Smooth muscle cell of the brain vasculature (primary cell): ENCODE measurements at places on chromosomes 4 and X.

DNA sequence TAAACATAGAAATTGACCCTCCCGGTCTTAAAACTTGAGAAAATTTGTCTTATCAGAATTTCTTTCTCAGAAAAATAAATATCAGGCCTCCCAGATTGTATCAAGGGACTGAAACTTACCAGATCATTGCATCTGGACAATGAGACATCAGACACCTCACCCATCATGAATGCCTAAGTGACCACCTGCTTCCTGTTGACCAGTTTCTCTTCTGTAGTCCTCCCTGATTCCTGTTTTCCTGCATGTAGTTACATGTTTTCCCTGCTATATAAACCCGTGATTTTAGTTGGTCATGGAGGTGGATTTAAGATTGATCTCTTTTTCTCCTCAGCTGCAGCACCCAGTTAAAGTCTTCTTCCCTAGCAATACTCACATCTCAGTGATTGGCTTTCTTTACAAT lies 548.1 kb downstream of the PPP4R3C start:
- no peak for DNase-seq

DNA sequence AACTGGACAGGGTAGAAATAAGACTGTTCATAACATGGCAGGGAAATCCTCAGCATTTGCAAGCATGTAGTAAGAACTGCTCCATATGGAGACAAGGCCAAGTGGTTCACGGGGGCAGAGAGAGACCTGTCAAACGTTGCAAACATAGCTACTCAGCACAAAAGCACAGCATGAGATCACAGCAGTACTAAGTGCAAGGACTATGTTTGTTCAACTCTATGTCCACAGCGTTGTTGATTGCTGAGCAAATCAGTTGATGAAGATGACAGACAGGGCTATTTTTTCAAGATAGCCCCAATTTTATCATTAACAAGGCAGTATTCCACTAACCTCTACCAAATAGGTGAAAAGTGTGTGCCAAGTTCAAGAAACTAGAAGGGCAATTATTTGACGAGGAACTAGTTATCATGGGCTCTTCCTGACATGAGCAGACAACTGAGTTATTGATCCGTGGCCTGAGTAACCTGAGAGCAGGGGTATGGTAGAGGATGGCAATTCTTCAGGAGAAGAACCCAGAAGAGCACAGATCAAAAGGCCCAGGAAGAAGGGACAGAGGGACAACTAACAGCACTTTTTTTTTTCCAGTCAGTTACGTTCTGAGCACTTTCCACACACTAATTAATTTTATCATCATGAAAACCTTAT lies 57.4 kb downstream of the SPOCK3 start:
- DNase-seq = no peak

- DNase-seq = no peak
These were observed 773 bp downstream of the DAPP1 start for GRCh38 chr4:99817309-99817890.

GRCh38 chrX:56564164-56564885 lies 898 bp downstream of the UBQLN2 start:
- DNase-seq = no peak

DNA sequence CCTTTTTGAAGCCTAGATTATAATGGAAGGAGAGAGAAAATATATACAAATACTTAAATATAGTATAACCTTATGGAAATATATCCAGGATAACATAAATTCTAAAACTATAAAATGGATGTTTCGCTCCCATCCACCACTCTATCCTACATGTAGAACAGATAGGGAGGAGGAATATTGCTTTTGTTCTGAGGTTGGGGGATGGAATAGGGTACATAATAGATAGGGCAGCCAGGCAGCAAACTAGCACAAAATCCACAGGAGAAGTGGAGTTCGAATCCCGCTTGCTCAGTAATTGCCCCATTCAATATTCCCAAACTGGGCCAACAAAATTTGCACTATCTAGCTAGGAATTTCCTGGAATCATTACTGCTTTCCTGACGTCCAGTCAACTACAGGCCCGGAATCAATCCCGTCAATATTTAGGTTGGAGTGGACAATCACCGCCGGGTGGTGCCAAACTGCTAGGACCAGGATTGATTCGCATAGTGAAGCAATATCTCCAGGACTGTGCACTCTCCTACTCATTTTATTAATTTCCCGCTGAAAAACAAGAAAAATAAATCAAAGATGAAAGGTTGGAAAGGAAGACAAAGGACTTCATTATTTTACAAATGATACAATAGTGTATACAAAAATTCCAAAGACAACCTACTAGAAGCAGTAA lies 40.4 kb upstream of the PAPSS1 start:
- no peak for DNase-seq

- no peak for DNase-seq
These were observed 418 bp downstream of the TAB3 start for GRCh38 chrX:30888526-30889146.

- DNase-seq = no peak
These were observed 16.0 kb upstream of the MID1 start for GRCh38 chrX:10636337-10636736.

DNA sequence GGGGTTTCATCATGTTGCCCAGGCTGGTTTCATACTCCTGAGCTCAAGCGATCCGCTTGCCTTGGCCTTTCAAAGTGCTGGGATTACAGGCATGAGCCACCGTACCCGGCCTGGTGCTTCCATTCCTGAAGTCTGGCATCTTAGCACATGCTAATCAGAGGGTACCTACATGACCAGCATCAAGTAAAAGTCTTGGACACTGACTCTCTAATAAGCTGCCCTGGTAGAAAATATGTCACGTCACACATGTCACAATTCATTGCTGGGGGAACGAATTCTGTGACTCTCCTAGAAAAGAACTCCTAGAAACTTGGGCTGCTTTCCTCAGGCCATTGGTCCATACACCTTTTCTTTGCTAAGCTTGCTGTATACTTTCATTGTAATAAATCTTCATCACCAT lies 19.1 kb upstream of the XAGE2 start:
- DNase-seq = no peak

- DNase-seq = no peak
These were observed 128.2 kb downstream of the SLC7A11 start for GRCh38 chr4:138113819-138114400.

GRCh38 chr4:39495446-39496213 lies 31.6 kb downstream of the UGDH start:
- DNase-seq = no peak

DNA sequence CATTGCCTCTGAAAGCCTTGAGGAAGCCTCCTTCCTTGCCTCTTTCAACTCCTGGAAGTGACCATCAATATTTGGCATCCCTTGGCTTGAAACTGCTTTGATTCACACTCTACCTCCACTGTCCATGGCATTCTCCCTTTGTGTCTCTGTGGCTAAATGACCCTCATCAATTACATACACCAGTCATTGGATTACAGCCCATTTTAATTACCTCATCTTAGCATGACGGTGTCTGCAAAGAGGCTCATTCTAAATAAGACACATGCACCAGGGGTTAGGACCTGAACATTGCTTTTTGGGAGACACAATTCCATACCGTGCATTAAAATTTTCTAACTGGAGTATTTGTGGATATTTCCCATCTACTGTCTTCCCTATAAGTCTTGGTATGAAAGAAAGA lies 60.7 kb upstream of the FAM9A start:
- no peak for DNase-seq

GRCh38 chr4:37946503-37947179 lies 13.6 kb upstream of the PTTG2 start:
- DNase-seq = no peak

- DNase-seq = no peak
These were observed 89.3 kb downstream of the DDIT4L start for GRCh38 chr4:100100985-100101384.

- no peak for DNase-seq
These were observed 56.1 kb upstream of the TMEM131L start for GRCh38 chr4:153409924-153410501.
